ENCODE measurements at places on chromosomes 4 and X. TPM values are rescaled to one million over a fixed set of nuclear protein-coding genes. Genes with fewer than 3 reads are reported as not detected.

GRCh38 chrX:50736656-50737055, 77.3 kb downstream of the SHROOM4 start:
- H3K4me3 ChIP-seq, result no peak overlapping the region
- H3K27me3 ChIP-seq, result no peaks in the 10 kb centered on the region
- no peak for ATAC-seq
- H3K36me3 ChIP-seq, result no peaks in the 10 kb centered on the region
- no peak overlapping the region for H3K27ac ChIP-seq

GRCh38 chr4:124290678-124291077, 421.9 kb downstream of the ANKRD50 start:
- no peaks in the 10 kb centered on the region for H3K4me1 ChIP-seq
- no peaks in the 10 kb centered on the region for H3K27me3 ChIP-seq
- H3K36me3 ChIP-seq, result no peaks in the 10 kb centered on the region
- ATAC-seq, result no peak
- no peak overlapping the region for H3K4me3 ChIP-seq

DNA sequence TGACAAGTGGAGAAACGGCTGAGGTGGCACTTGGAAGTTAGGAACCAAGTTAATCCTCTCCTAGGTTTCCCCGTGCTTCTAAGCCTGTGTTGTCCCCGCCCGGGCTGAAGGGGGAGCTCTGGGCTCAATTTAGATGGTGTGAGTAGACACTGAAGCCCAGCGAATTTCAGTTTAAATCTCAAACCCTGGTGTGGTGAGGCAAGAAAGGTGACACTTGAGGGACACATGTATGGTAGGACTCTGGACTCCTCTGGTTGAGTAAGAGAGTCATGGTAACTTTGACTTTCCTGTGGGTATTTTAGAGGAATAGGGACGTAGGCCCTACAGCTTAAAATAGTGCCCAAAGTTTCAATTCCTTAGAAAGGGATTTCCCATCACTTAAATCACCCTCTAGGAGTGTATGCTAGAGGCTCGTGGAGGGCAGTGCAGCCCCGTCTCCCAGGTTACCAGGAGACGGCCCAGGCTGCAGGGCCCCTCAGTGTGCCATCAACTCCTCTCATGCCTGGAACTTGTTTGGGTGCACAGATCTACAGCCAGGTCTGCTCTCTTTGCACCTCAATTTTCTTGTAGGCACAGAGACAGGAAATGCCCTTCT, 24.0 kb downstream of the HAND2 start:
- ATAC-seq, result peak; percentile 71
- H3K36me3 ChIP-seq, result peaks cover 6% of the 10 kb centered on the region
- H3K4me3 ChIP-seq, result peak overlapping the region; percentile 25
- H3K4me1 ChIP-seq, result peaks cover 8% of the 10 kb centered on the region
- peaks cover 69% of the 10 kb centered on the region for H3K27me3 ChIP-seq

- no peaks in the 10 kb centered on the region for H3K36me3 ChIP-seq
- H3K27me3 ChIP-seq, result no peaks in the 10 kb centered on the region
- H3K4me1 ChIP-seq, result no peaks in the 10 kb centered on the region
Observed at GRCh38 chr4:113971706-113972360, 7.6 kb downstream of the ARSJ start.

GRCh38 chr4:22202975-22203710, 254.6 kb upstream of the KCNIP4 start:
- no peak overlapping the region for H3K4me3 ChIP-seq
- ATAC-seq, result no peak
- no peaks in the 10 kb centered on the region for H3K4me1 ChIP-seq

Gene TMEM150C
- total RNA-seq, result 3.5 TPM

Measured in gastroesophageal sphincter (tissue), 4 donors.